GM13976 (cell line): ENCODE measurements at places on chromosomes 7 and 10.
A peak's percentile ranks its signal among the peaks of the same experiment; 100 is the strongest.

- DNase-seq = no peak
Measured at GRCh38 chr10:14545827-14546226, 215.1 kb upstream of the FRMD4A start.

GRCh38 chr10:80122746-80123145 is 9.8 kb upstream of the PLAC9 start:
- DNase-seq = no peak

DNA sequence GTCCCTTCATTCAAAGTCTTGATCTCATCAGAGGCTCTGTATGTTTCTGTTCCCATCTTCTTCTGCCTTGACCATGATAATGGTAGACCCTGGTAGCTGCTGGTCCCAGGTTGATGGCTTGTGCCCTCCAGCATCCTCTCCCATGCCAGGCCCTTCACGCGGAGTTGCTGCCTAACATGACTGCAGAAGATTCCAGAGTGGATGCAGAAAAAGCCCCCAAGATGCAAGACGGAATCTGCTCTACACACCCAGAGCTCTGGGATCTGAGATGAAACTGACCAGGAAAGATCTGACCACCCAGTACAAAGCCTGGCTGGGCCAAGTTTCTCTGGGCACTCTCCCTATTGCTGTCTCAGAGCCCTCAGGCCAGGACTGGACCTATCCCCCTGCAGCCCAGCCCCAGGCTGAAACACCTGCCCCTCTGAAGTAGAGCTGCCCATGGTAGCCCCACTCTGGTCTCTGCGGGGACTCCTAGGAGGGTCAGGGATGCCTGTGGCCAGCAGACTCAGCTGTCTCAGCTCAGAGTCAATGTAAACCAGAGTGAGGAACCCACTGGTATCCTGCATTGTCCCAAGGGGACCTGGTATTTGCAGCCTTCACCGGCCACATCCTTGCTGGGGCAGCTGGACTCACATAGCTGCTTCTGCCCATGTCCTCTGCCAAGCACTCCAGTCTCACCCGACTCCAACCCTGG is 9.5 kb upstream of the FRMD4A start:
- no peak for DNase-seq

GRCh38 chr7:151889406-151890354 is 12.8 kb upstream of the PRKAG2 start:
- no peak for DNase-seq

GRCh38 chr10:112775381-112775780 is 174.7 kb upstream of the TCF7L2 start:
- no peak for DNase-seq

DNA sequence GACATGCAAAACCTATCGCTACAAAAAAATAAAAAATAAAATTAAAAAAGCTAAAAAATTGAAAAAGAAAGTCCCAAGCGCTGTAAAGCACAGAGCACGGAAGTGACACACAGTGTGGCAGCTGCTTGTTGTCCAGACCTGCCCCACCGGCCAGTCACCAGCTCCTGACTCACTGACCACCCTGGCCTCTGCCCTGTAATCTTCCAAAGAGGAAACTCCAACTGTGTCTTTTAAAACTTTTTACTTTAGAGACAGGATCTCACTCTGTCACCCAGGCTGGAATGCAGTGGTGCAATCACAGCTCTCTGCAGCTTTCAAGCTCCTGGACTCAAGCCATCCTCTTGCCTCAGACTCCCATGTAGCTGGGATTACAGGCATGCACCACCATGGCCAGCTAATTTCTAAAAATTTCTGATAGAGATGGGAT is 23.6 kb downstream of the GNA12 start:
- no peak for DNase-seq

GRCh38 chr7:142412551-142413193 is 154.8 kb upstream of the PRSS58 start:
- peak; percentile 52 for DNase-seq

- DNase-seq = no peak
Measured at GRCh38 chr10:124101351-124101750, 8.0 kb upstream of the CHST15 start.

GRCh38 chr10:129932751-129933433 is 31.2 kb downstream of the EBF3 start:
- DNase-seq = no peak

DNA sequence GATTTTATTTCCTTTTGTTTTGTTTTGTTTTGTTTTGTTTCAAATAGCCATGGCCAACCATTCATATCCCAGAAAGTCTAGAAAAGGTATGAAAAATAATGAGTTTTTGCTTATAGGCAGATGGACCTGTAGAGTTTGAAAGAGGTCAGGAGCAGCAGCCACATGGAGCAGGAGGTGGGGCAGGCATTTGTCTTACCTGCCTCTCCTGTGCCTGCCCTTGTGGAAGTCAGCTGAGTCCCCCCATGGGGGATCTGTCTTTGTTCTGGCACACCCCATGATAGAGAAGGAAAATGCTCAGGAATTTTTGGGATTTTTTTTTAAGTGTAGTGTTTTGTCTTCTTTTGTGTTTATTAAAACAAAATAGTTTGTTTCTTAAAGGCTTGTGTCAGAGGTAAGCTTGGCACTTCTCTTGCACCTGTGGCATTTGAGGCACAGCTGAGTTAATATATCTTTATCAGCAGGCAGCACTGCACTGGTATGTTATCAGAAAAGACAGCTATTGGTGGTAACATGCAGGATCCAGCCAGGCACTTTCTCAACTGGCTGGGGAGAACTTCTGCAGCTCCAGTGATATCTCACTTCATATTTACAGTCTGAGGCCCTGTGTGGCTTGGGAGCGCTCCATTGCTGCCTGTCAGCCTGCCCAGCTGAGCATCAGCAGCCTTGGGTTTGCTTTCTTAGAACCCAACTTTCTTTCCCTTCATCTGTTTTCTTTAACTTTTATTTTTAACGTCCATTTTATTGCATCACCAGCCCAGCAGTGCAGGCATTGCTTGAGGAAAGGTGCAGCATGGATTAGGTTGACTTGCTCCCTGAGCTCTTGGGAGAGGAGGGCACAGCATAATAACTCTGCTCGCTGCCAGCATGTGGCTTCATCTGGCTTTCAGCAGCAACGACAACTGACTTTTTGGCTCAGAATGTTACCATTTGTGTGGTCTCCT is 44.4 kb downstream of the LRRC4 start:
- no peak for DNase-seq

DNA sequence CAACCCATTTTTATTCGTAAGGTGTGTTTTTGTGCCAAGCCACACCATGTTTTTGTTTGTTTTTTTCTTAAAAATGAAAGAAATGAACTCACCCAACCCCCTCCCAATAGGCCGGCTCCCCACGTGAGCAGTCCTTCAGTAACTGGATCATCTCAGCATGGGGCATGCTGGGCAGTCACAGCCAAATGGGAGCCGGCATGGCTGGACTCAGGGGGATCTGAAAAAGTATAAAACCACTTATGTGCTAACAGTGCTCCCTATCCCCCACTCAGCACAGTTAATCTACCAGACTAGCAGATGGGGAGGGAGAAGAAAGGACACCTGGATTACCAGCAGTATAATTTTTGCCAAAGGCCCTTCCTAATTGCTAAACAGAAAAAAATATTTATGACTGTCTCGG is 39.3 kb downstream of the BAZ1B start:
- no peak for DNase-seq

- DNase-seq = no peak
Measured at GRCh38 chr7:21908746-21909145, 37.0 kb downstream of the CDCA7L start.

DNA sequence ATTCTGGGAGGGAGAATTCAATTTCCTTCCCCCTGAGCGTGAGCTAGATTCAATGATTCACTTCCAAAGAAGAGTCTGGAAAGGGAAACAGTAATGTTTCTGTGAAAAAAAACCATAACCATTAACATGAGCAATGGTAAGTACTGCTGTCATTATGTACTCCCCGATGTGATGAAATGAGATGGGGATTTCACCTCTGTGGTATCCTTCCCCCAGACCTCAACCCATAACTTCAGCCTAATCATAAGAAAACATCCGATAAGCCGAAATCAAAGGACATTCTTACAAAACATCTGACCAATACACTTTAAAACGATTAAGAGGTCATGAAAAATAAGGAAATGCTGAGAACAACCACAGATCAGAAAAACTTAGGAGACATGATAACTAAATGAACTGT is 27.2 kb downstream of the EZH2 start:
- peak; percentile 42 for DNase-seq

GRCh38 chr7:81231301-81231838 is 312.5 kb upstream of the SEMA3C start:
- DNase-seq = no peak

DNA sequence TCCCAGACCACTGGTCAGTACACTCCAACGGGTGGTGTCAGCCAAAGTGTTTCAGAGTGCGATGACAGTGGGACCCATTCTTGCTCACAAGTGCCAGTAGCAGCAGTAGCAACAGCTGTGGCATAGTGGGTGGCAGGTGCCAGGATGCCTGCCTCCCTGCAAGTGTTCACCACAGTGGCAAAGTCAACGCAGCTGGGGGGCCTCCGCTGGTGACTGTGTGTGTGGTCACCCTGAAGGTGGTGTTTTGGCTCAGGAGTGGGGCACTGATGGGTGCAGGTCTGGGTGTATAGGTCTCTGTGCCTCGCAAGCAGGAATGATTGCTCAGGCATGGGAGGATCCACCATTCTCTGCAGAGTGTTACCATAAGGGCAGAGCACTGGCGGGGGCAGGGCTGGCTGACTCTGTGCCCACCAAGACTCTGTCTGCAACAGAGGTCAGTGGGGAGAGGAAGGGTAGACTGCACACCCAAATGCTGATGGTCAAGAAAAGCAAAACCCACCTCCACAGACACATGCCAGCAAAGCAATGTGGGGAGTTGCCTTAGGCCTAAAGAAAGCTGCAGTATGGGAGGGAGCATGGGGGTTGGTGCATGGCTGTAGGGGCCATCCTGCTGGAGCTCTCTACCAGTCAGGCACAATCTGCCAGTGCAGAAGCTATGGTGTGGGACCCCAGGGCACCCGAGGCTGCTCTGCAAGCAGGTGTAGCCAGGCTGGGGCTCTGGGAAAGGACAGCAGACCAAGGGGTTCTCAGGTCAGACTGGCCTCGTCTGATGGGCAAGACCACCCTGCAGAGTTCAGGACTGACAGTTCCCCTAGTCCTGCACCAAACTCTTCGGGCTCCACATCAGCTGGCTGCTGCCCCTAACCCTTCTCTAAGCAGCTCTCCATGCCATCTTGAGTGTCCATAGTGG is 368.1 kb downstream of the CTNNA3 start:
- no peak for DNase-seq

- no peak for DNase-seq
Measured at GRCh38 chr7:38824948-38825347, 84.0 kb downstream of the VPS41 start.

DNA sequence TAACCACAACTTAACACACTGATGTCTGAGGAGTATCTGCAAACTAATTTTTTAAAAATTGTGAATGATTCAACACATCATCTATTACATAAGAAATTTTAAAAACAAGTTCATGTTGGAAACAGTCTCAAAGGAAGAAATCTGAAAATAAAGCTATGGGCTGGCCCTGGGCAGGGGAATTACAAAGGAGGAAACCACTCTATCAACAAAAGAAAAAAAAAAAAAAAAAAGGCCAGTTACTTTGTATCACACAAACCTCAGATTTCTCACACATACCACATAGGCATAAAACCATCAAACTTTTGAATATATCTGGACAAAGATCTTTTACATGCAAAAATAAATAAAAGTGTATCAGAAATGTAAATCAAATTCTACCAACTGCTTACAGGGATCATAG is 20.8 kb downstream of the TIAL1 start:
- DNase-seq = no peak

- peak; percentile 95 for DNase-seq
Measured at GRCh38 chr7:28853834-28854749, 104.0 kb downstream of the TRIL start.

- peak; percentile 62 for DNase-seq
Measured at GRCh38 chr7:80018941-80019808, 115.5 kb upstream of the GNAI1 start.

DNA sequence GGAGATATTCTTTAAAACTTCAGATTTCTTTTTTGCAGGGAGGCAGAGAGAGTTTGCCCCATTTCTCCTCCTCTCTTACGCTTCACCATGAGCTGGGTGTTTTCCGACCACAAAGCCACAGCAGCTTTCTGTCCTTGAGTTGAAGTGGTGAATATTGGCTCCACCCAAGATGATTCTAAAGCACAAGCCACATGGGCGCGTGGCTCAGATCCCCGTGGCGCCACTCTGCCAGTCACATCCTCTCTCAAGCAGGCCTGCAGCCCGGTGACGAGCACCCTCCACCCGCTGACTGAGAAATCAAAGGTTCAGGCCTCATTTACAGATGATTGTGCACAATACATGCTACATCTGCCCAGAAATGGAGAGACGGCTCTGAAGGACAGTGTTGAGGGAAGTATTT is 27.6 kb upstream of the RNF32 start:
- no peak for DNase-seq

DNA sequence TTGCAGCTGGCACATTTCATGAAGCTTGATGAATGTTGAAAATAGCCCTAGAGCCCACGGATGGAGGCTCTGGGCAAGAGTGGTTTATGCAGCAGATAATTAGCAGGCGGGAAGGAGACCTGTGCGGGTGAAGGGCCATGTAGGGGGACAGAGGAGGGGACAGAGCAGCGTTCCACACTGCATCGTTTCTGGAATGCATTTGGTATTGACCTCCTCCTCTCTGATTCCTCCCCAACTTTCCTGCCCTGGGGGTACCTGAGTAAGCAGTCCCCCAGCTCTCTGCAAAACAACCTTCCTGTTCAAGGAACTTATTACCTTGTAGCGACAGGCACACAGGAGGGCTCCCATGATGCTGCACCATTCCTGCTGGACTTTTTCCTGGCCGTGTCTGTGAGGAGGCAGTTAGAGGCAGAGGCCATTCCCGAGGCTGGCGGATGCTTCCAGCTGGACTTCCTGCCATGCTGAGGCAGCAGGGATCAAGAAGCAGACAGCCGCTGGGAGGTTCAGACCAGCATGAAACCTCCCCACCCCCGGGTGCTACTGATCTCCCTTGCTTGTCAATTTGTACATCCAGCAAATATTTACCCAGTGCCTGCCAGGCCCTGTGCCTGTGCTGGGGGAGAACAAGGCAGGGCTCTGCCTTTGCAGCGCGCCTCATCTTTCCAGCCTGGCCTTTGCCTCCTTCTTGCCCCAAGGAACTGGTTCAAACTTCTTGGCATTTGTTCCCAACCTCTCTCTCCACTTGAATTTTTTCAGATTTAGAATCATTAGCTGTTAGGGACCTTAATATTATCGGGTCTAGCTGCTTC is 28.7 kb downstream of the SLC29A3 start:
- no peak for DNase-seq

DNA sequence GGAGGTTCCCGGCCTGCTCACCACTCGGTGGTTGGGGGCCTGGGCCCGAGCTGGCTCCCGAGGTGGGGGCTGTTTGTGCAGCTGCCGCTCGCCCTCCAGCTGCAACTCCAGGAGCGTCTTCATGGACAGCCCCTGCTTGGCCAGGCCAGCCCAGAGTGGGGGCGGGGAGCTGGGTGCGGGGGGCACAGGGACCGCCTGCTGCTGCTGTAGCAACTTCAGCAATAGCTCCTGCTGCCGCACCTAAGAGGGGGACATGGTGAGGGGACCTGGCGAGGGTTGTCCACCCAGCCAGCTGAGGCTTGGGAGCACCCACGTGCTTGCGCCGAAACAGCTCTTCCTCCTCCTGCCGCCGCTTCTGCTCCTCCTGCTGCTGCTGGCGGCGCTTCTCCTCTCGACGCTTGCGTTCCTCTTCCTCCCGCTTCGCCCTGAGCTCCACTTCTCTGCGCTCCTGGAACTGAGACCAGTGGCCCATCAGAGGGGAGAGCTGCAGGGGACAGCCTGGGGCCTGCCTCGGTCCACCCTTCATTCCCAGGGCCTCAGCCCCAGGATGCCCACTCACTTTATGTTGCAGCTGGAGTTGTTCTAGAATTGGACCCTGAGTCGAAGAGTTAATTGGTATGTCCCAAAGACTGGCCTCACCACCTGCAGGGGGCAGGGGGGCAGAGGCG is 9.6 kb downstream of the GNB2 start:
- DNase-seq = peak; percentile 25
